ENCODE measurements at places on chromosomes 16 and 17. TPM values are rescaled to one million over a fixed set of nuclear protein-coding genes. Genes with fewer than 3 reads are reported as not detected.
A peak's percentile ranks its signal among the peaks of the same experiment; 100 is the strongest.

The HOXB13 gene
- total RNA-seq: not detected

The NLRP1 gene
- 75.9 TPM for total RNA-seq

The PROCA1 gene
- 4.0 TPM for total RNA-seq

The CBX2 gene
- 5.7 TPM for total RNA-seq

The MT1A gene
- 9.7 TPM for total RNA-seq

The ZG16B gene
- total RNA-seq: not detected

The UMOD gene
- not detected for total RNA-seq

The CXCL16 gene
- total RNA-seq: 16.8 TPM

DNA sequence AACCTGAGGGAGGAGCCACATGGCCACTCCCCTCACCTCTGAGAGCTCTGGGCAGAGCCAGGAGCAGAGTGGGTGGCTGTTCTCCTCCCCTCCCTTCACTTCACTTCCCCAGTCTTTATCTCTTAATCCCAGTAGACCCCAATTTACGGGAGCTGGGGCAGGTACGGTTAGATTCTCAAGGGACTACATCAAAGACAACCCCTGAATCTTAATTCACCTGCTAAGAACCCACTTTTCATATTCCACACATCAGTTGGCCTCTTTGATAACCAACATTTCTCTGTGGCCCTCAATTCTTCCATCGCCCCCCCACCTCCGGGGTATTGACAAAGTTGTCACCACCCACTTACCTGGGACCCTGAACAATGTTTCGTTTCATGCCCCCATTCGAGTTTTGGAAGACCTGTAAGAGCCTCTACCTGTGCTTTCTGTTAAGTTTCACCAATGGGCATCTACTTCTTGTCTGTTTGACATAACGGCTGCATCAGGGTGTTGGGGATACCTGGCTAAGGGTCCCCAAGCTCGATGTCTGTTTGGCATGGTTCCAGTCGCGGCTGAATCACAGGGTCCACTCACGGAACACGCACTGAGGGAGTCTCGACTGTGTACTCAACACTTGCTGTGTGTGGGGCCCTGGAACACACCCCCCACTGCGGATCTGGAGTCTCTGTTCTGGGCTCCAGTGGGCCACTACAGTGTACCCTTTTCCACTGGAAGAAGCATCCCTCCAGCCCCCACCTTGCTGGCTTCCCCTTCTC is 27.8 kb downstream of the SLC38A8 start:
- no peaks in the 10 kb centered on the region for H3K36me3 ChIP-seq
- DNase-seq: no peak
- no peaks in the 10 kb centered on the region for H3K4me1 ChIP-seq
- no peak overlapping the region for H3K4me3 ChIP-seq
- no peaks in the 10 kb centered on the region for H3K27me3 ChIP-seq

- no peak for DNase-seq
- no peak overlapping the region for H3K4me3 ChIP-seq
- H3K4me1 ChIP-seq: no peaks in the 10 kb centered on the region
- no peak overlapping the region for H3K27ac ChIP-seq
These were observed 533 bp upstream of the MEFV start for GRCh38 chr16:3256866-3257465.

DNA sequence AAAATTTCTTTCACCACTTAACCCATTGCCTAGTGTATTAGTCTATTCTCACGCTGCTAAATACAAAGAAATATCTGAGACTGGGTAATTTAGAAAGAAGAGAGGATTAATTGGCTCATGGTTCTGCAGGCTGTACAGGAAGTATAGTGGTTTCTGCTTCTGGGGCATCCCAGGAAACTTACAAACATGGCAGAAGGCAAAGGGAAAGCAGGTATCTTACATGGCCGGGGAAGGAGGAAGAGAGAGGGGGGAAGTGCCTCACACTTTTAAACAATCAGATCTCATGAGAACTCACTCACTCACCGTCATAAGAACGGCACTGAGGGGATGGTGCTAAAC is 931.4 kb upstream of the SOX9 start:
- DNase-seq: no peak

- no peak overlapping the region for H3K4me3 ChIP-seq
- H3K36me3 ChIP-seq: no peaks in the 10 kb centered on the region
- no peaks in the 10 kb centered on the region for H3K4me1 ChIP-seq
- DNase-seq: no peak
- H3K27ac ChIP-seq: no peak overlapping the region
- H3K27me3 ChIP-seq: no peaks in the 10 kb centered on the region
These were observed 106.3 kb downstream of the PRKCB start for GRCh38 chr16:23941963-23942564.

GRCh38 chr16:15573274-15573895 is 69.6 kb downstream of the MARF1 start:
- H3K4me1 ChIP-seq: no peaks in the 10 kb centered on the region
- no peaks in the 10 kb centered on the region for H3K36me3 ChIP-seq
- no peak for DNase-seq
- no peaks in the 10 kb centered on the region for H3K27me3 ChIP-seq
- no peak overlapping the region for H3K4me3 ChIP-seq

DNA sequence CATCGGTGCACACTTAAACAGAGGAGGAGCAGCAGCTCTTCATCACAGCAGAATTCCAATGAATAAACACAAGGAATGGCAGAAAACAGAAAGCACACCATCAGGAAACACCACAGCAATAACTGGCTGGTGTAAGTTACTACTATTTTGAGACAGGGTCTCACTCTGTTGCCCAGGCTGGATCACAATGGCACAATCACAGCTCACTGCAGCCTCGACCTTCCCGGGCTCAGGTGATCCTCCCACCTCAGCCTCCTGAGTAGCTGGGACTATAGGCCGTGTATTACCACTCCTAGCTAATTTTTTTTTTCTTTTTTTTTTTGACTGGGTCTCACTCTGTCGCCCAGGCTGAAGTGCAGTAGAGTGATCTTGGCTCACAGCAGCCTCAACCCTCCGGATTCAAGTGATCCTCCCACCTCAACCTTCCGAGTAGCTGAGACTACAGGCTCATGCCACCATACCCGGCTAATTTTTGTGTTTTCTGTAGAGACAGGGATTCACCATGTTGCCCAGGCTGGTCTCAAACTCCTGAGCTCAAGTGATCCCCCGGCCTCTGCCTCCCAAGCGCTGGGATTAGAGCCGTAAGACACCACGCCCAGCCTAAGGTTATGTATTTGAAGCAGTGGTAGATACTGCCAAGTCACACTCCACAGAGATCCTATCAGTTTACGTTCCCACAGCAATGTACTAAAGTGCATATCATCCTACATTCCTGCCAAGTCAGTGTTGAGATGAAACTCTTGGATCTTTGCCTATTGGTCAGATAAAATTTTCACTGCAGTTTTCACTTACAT is 20.7 kb downstream of the TRAP1 start:
- H3K4me1 ChIP-seq: peaks cover 6% of the 10 kb centered on the region
- peak overlapping the region; percentile 34 for H3K27ac ChIP-seq
- no peak overlapping the region for H3K4me3 ChIP-seq

GRCh38 chr17:17539591-17539990 is 43.4 kb upstream of the RASD1 start:
- H3K4me3 ChIP-seq: no peak overlapping the region
- no peaks in the 10 kb centered on the region for H3K36me3 ChIP-seq
- DNase-seq: no peak
- peaks cover 3% of the 10 kb centered on the region for H3K4me1 ChIP-seq

- DNase-seq: no peak
- no peak overlapping the region for H3K27ac ChIP-seq
- H3K36me3 ChIP-seq: no peaks in the 10 kb centered on the region
- H3K27me3 ChIP-seq: peaks cover 7% of the 10 kb centered on the region
- H3K4me1 ChIP-seq: peaks cover 7% of the 10 kb centered on the region
- H3K4me3 ChIP-seq: no peak overlapping the region
These were observed 4.5 kb upstream of the CLDN7 start for GRCh38 chr17:7266784-7267183.

DNA sequence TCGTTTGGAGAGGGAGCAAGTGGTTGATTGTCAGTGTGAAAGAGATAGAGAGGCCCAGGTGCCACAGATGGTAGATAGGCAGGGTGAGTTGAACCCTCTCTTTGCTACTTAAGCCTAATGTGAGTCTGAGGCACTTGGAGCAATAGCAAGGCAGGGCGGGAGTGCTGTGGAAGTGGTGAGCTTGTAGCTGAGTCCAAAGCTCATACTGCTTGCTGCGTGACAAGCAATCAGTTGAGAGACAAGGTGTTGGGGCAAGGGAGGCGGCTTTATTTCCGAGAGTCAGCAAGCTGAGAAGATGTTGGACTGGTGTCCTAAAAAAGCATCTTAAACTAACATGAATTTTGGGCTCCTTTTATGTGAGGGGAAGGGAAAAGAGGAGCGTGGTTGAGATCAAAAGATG is 112.9 kb upstream of the ZKSCAN2 start:
- H3K27ac ChIP-seq: no peak overlapping the region
- no peaks in the 10 kb centered on the region for H3K36me3 ChIP-seq
- no peaks in the 10 kb centered on the region for H3K4me1 ChIP-seq
- no peaks in the 10 kb centered on the region for H3K27me3 ChIP-seq
